GM12892 (cell line): ENCODE measurements at places on chromosomes 16 and 17.

DNA sequence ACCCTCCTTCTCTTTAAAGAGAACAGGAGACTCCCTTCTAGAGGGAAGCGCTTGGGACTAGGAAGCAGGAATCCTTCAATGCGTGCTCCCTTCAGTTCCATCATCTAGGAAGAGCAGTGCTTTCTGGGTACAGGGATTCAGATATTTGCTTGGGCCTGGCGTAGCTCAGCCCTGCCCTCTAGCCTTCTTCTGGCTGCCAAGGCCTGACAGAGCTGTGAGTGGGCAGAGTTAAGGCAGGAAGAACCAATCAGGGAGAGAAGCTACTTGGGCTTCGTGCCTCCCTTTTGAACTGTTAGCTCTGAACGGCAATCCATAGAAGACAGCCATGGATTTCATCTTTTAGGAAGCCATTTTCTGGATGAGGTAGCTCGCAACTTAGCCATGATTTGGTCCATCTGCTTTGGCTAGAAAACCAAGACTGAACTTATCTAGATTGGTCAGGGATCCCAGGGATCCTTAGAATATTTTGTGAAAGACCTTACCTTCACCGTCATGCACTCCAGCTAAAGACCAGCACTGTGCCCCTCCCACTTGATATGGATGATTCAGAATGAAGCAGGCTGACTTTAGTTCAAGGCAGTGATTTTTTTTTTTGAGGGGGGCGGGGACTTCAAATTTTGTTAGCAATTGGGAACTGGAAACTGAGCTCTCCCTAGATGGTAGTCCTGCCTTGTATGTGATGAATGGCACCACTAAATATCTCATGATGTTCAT is 2.5 kb upstream of the CORO6 start:
- no peak for DNase-seq

GRCh38 chr17:81277946-81278693 is 17.0 kb downstream of the SLC38A10 start:
- no peak for DNase-seq

DNA sequence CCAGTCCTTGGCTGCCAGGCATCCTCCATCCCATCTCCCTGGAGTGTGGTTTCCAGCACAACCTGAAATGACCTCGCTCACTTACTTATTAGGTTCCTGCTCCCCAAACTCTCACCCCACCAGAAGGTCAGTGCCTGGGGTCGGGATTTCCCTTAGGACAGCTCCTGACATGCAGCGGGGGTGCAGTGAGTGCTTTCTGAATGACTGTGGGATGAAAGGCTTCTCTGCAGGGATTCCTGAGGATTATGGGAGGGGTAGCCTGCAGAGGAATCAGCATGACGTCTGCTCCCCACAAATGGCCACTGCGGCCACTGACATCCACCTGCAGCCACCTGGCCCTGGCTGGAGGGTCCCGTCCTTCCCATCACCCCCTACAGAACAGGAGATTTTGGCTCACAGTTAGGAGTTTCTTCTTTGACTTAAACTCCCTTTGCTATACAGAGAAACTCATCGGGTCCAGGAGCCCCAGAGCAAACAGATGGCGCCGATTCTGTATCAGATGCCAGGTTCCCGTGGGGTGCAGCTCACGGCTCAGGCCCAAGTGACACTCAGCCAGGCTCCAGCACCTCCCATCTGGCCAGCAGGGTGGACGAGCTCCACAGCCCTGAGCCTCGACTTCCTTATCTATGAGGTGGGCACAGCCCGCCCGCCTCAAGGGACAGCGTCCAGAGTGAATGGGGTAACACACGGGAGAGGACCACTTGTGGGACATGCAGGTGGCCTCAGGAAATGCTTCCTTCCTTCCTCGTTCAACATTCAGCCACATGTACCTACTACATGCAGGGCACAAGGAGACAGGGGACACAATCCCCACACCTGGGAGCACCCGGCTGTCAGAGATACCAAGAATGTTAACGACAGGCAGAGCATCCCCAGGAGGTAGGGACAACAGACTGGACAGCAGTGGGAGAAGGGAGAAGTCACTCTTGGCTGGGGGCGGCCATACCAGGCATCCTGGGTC is 69.8 kb downstream of the RMI2 start:
- DNase-seq: no peak

DNA sequence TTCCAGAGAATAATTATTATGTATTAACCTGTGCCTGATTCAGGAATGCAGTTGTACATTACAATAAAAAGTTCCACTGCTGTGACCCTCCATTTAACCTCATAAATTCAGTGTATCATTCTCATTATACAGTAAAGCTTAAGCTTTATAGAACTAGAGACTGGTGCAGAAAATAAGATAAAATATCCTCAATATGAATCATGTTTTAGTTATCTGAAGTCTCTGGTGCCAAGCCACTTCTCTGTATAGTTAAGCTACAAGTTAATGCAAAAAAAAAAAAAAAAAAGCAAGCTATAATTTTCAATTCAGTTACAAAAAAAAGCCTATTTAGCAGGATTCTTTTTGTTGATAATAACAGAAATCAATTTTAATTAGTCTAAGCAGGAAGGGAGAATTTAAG is 22.4 kb upstream of the SMIM36 start:
- DNase-seq: no peak

- no peak for DNase-seq
Measured at GRCh38 chr17:80938556-80938955, 53.1 kb upstream of the CHMP6 start.

GRCh38 chr17:62725791-62726249 is 82.3 kb downstream of the MARCHF10 start:
- no peak for DNase-seq

- DNase-seq: no peak
Measured at GRCh38 chr17:32763855-32764439, 113.0 kb downstream of the MYO1D start.

GRCh38 chr16:47129755-47130435 is 13.8 kb downstream of the NETO2 start:
- DNase-seq: no peak

GRCh38 chr17:47299239-47299910 is 24.4 kb upstream of the EFCAB13 start:
- DNase-seq: no peak

- DNase-seq: no peak
Measured at GRCh38 chr16:4763791-4764190, 3.2 kb downstream of the ZNF500 start.

- DNase-seq: no peak
Measured at GRCh38 chr17:65797809-65798208, 236.4 kb upstream of the AXIN2 start.

GRCh38 chr17:34683390-34683789 is 104.0 kb downstream of the TMEM132E start:
- no peak for DNase-seq

GRCh38 chr17:78430892-78431691 is 52.6 kb downstream of the PGS1 start:
- no peak for DNase-seq

- DNase-seq: no peak
Measured at GRCh38 chr16:46690281-46691178, 1.1 kb downstream of the ORC6 start.

DNA sequence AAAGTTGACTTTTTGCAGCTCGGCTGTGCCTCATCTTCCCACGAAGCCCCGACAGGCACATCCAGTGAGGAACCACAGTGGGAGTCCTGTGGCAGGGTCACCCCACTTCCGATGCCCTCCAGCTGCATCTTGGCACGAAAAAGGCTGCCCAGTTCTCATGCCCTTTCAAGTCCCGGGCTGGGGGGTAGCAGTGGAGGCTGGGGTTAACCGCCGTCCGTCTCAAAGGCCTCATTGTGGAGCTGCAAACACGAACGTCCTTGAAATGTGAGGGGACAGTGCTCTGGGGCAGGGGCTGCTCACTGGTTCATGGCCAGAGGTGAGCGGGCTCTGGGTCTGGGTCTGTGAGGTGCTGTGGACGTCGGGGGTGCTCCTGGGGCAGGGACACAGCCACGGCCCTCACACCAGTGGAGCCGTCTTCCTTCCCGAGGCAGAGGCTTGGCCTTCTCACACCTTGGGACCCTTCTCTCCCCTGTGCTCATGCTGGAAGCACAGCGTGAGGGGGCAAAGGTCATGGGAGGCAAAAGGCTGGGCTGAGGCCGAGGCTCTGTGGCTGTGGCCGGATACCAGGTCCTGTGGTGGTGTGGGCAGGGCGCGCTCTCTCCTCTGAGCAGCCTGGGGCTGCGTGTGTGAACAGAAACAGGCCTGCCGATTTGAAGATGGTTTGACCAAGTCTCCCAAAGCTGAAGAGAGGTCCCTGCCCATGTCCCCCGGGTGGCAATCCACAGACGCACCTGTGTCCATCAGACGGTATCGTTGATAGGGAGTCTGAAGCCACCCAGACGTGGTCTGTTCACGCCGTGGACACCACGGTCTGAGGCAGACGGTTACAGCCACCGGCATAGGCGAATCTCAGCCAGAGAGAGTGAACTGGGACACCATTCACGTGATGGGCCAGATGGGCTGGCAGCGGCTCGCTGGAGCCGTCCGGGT is 3.1 kb upstream of the MC1R start:
- no peak for DNase-seq

GRCh38 chr16:71406316-71406715 is 35.5 kb downstream of the TLE7 start:
- DNase-seq: no peak

DNA sequence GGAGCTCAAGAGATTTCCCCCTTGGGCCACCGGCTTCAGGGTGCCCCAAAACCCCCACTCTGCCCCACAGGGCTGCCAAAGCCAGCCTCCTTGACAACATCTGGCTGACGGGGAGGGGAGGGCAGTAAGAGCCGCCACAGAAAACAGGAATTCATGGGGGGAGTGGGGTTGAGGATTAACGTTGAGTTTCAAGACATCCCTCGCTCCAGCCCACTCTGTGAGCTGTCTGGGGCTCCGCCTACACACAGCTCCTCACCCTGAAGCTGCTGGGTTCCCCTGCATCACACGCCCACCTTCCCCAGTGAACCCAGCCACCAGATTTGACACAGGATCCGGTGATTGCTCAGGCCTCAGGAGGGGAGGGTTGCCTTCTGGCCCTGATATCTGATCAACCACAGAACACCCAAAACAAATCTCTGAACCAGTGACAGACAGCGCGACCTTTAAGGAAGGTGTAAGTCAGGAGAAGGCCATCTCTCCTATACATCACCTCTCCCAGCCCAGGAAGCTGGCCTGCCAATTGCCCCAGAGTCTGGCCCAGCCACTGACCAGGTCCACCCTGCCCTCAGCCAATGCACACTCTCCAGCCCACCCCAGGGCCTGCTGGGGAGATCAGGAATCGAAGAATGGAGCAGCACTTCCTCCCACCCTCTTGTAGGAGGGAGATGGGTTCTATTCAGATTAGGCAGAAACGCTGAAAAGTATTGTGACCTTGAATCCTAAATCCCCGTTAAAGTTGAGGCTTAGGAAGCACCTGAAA is 132.1 kb downstream of the CLEC16A start:
- DNase-seq: peak; percentile 74

GRCh38 chr17:78613416-78613815 is 36.2 kb upstream of the DNAH17 start:
- DNase-seq: no peak
